ENCODE measurements at places on chromosomes 7 and 10. TPM values are rescaled to one million over a fixed set of nuclear protein-coding genes. Genes with fewer than 3 reads are reported as not detected.

GRCh38 chr7:120460949-120461348 lies 188.0 kb downstream of the KCND2 start:
- DNase-seq = no peak

DNA sequence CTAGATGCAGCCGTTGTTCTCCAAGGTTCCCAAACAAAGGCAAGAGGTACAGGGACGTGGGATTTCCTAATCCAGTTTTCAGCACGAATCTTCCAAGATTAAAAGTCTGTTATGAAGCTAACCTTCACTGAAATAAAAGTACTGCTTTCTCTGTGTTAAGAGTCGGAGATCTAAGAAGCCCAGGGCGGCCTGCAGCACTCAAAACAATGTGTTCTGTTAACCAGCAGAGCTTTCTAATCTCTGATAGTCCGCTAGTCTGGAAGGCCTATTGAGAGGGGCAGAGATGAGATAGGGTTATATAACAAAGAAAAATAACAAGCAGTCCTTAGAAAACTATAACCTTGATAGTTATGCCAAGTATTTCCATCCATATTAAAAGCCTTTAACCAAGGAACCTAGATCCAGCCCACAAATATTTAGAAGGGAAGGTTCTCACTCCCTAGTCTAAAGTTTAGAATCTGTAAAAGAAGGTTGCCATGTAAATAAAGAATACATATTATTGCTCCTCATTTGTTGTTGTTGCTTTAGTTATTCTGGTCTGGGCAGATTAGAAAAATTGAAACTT lies 106.3 kb upstream of the SVIL start:
- DNase-seq = no peak

GRCh38 chr10:60896810-60897209 lies 47.2 kb downstream of the RHOBTB1 start:
- DNase-seq = no peak

DNA sequence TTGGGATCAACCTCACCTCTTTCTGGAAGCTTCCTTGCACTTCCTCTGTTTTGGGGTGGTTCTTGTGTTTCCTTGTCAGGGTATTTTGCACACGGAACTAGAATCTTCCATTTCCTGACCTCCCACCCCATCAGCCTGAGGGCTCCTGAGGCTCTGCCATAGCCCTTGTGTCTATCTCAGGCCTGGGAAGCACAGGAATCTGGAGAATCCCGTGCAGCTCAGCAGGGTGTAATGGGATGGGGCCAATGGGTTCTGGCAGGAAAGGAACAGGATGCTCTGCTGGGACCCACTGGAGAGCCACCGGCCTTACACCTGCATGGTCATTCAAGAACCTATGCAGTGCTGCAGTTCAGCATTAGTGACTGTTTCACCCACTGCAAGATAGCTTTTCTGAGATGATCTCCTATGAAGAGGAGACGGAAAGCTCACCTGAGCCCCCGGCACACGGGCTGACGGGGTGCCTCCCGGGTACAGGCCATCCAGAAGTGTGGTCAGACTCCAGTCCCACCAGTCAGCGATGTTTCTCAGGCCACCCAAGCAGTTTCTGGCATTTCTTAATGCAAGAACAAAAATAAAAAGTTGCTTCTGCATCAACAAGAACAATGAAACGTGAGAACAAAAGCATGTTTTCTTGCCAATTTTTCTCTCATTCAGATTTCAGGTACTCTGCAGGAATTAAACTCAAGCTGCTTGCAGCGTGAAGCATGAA lies 133.2 kb downstream of the PKD1L1 start:
- DNase-seq = no peak

DNA sequence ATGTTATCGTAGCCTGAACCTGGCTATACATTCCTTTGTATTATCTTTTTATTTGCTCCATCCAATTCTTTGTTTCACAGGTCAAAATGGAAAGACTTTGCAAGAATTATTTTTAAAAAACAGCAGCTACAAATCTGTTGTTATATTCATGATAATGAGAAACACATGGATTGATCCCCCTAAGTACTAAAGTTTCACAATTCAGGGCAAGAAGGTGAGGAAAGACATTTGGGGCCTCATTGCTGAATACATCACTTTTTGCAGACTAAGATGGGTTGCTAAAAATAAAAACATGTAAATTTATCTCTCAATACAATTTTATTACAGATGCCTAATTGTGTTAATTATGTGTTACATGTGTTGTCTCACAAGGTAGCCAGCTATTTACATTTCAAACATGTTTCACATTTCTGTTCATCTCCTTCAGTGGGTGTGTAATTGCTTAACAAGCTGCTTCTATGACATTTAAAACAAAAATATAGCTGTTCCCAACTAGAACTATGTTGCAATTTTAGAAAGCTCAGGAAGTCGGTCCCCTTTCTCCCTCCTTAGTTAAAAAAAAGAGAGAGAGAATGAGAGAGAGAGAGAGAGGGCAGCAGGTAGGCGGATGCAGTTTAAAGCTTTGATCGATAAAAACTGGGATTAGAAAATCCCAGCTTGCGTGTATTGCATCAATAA lies 606.3 kb upstream of the FZD8 start:
- DNase-seq = no peak

Gene OR6B1
- polyA plus RNA-seq = not detected

DNA sequence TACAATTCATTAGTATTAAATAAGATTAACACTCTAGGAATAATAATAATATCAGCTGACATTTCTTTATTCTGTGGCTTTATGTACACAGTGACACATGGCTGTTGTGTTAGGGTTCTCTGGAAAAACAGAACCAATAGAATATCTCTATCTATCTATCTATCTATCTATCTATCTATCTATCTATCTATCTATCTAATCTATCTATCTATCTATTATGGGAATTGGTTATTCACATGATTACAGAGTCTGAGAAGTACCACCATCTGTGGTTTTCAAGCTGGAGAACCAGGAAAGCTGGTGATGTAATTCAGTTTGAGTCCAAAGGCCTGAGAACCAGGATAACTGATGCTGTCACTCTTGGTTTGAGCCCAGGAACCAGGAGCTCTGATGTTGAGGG lies 194.1 kb upstream of the MTPN start:
- no peak for DNase-seq

GRCh38 chr10:67076144-67076543 lies 150.3 kb downstream of the LRRTM3 start:
- DNase-seq = no peak

Measured in renal pelvis (tissue), 12 donors.